ENCODE measurements at places on chromosomes 6 and 20.

- DNase-seq, result no peak
These were observed 48.0 kb downstream of the MAPK14 start for GRCh38 chr6:36075656-36076055.

- DNase-seq, result no peak
These were observed 2.8 kb upstream of the AGPAT4 start for GRCh38 chr6:161276605-161277155.

GRCh38 chr6:41720262-41720620 lies 15.2 kb downstream of the TFEB start:
- no peak for DNase-seq

DNA sequence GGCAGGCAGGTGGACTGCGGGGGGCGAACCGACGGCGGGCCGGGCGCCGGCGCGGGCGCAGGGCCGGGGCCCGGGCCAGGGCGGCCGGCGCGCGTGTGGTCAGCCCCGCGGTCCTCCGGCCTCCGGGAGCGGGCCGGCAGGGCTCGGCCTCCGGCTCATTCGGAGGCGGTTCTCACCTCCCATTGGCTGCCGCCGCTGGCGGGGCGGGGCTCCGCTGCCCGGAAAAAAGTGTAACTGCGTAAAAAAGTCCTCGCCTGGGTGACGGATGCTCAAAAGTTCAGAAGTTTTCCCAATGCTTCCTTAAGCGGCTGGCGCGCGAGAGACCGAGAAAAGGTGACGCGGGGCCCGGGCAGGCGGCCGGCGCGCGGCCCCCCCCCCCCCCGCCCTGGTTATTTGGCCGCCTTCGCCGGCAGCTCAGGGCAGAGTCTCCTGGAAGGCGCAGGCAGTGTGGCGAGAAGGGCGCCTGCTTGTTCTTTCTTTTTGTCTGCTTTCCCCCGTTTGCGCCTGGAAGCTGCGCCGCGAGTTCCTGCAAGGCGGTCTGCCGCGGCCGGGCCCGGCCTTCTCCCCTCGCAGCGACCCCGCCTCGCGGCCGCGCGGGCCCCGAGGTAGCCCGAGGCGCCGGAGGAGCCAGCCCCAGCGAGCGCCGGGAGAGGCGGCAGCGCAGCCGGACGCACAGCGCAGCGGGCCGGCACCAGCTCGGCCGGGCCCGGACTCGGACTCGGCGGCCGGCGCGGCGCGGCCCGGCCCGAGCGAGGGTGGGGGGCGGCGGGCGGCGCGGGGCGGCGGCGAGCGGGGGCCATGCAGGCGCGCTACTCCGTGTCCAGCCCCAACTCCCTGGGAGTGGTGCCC lies at the start of gene FOXC1:
Gene FOXC1 (plus strand): TSS at position 268 of the 849 bp plus-strand sequence. CDS start 531 bp downstream, at position 799.
- peak; percentile 67 for DNase-seq

DNA sequence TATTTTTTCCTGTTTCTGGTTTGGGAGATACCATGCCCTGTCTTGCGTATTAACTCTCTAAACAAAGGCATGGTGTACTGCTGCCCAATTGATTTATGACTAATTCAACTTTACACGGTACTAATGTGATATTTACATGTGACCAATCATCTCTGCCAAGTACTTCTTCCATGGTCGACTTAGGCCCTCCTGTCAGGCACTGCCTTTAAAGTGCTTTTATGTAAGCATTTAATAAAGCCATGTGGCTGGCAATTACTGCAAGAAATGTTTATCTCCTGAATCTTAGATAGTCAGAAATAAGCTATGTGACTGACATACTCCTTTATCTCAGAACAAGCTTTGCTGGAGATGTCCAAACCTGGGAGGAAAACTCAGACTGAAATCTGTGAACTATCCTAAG lies 323.4 kb downstream of the BTBD3 start:
- DNase-seq, result no peak

- DNase-seq, result no peak
These were observed 523.2 kb upstream of the JARID2 start for GRCh38 chr6:14722704-14723103.

DNA sequence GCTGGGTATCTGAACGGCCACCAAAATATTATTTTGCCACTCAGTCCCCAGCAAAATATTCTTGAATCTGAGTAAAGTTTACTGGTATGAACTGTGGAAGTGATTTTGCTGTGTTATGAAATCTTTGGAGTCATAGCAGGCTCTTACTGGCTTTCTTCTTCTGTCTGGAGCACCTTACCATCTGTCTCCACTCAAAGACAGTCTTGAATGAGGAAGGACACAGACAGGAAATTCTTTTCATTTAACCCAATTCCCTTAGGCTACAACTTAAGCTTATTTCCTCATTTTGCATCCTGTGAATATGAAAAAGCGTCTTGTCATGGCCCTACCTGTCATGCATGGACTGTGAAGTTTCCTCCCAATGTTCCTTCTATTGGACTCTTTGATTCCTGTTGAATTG lies 24.7 kb downstream of the FNDC1 start:
- no peak for DNase-seq

GRCh38 chr6:14889611-14890593 lies 356.0 kb upstream of the JARID2 start:
- no peak for DNase-seq

GRCh38 chr20:59269411-59270025 lies 30.9 kb upstream of the EDN3 start:
- no peak for DNase-seq

GRCh38 chr20:3687655-3688054 lies 5.8 kb upstream of the ADAM33 start:
- peak; percentile 18 for DNase-seq

DNA sequence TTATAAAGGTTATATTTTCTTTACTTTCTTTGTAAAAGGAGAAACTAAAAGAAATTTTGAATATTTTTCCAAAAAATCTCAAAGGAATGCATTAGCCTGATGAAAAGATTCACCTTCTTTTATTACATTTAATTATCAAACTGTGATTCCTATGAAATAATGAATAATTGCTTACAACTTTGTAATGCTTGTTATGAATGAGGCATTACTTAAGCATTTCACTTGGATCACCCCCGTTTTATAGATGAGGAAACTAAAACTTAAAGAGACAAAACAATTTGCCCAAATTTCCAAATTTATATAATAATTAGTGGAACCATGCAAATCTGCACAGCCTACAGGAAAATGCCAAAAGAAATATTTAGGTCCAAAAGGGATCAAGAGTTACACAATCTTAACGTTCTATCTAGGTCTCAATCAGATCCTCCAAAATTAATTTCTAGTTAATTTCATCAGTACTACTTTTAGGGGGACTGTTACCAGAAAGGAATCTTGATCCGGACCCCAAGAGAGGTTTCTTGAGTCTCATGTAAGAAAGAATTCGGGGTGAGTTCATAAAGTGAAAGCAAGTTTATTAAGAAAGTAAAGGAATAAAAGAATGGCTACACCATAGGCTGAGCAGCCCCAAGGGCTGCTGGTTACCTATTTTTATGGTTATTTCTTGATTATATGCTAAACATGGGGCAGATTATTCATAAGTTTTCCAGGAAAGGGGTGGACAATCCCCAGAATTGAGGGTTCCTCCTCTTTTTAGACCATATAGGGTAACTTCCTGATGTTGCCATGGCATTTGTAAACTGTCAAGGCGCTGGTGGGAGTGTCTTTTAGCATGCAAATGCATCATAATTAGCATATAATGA lies 288.0 kb downstream of the ADGB start:
- no peak for DNase-seq

DNA sequence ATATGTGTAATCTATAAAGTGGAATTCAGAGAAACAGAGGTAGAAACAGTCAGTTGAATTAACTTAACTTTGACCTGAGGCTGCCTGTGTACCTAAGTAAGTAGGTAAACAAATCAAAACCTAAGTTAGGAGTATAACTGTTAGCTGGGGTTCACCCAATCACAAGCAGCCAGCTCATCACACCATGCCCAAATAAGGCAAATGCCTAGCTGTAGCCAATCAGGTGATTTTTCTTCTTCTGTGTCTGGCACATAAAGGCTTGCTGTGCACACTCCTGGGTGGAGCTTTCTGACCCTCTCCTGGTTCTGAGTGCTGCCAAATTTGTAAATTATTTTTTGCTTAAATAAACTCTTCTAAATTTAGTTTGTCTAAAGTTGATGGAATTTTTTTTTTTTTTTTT lies 54.7 kb upstream of the TRIM39 start:
- DNase-seq, result no peak

DNA sequence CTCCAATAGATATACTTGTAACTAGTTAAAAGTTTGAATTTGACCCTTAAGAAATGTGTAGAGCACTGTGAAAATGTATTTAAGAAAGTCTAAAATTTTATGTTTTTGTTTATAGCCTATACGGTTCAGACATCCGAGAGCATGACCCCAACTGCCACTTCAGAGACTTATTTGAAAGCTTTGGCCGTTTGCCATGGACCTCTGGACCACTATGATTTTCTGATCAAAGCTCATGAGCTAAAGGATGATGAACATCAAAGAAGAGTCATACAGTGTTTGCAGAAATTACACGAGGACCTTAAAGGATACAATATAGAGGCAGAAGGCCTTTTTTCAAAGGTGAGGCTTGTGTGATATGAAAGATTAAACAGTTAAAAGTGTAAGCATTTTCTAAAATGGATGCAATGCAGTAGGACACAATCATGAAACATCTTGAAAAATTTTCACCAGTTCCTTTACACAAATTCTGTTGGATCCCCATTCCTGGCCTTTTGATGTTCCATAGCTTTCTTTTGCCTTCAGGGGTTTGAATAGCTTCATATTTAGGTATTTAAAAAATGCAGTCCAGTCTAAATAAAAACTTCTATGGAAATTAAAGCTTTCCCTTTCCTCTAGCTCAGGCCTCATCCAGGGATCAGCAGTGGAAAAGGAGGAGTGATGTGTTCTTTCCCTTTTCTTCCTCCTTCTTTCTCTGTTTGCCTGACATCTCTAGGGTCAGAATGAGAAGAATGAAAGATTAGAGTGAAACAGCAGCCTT lies 29.0 kb downstream of the AFG1L start:
- DNase-seq, result no peak

DNA sequence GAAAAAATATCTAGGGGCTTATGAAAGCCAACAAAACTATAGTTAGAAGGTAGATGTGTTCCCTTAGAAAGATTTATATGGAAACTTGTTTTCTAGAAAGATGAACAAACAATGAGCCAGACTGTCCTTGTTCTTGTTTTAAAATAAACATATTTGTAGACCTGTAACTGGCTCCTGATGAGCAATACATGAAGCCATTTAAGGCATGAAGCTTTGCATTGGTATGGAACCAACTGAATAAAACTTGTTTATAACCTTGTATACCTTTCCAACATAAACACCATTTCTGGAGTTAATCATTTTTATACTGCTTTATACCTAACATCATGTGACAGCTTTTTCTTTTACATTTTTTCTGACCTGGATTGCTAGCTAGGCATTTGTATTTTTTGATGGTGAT lies 247.8 kb downstream of the PRL start:
- no peak for DNase-seq

GRCh38 chr6:511488-512137 lies 120.1 kb downstream of the IRF4 start:
- DNase-seq, result no peak

- DNase-seq, result no peak
These were observed 31.9 kb upstream of the EIF2S2 start for GRCh38 chr20:34143951-34144350.

DNA sequence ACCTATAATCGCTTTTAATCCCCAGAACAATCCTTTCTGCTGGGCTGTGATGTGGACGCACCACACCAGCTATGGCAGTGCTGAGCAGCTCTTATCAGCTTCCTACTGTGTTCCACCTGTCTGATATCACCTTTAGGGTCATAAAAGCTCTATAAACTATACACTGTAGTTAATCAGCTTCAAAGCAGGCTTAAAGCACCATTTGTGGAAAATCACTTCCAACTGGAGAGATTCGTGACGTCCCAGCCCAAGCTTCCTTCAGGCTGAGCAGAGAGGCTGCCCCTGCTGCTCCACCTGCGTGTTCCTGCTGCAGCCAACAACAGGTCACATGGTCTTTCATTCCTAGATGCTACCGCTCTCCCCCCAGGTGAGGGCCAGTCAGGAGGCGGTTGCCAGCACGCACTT lies 156.5 kb downstream of the SMOC2 start:
- no peak for DNase-seq

GRCh38 chr6:21749754-21750153 lies 156.2 kb downstream of the SOX4 start:
- DNase-seq, result no peak

- DNase-seq, result no peak
These were observed 14.9 kb downstream of the AARS2 start for GRCh38 chr6:44298055-44298803.

DNA sequence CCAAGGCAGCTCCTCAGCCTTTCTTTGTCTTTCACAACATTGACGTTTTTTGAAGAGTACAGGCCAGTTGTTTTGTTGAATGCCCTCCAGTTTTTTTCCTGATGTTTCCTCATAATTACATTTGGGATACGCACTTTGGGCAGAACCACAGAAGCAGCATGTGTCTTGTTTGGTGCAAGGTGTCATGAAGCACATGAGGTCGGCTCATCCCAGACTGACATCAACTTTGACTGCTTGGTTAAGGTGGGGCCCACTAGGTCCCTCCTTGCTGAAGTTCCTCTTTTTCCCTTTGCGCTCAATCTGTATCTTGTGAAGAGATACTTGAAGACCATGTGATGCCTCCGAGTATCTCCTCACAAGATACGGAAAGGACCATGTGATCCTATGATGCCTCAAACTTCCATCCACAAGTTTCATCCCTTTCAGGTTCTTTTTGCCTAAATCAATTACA lies 10.5 kb downstream of the SNAI1 start:
- no peak for DNase-seq

GRCh38 chr20:49874696-49875095 lies 40.6 kb downstream of the SPATA2 start:
- DNase-seq, result no peak

GRCh38 chr6:10890151-10890550 lies 3.3 kb downstream of the SYCP2L start:
- DNase-seq, result no peak

DNA sequence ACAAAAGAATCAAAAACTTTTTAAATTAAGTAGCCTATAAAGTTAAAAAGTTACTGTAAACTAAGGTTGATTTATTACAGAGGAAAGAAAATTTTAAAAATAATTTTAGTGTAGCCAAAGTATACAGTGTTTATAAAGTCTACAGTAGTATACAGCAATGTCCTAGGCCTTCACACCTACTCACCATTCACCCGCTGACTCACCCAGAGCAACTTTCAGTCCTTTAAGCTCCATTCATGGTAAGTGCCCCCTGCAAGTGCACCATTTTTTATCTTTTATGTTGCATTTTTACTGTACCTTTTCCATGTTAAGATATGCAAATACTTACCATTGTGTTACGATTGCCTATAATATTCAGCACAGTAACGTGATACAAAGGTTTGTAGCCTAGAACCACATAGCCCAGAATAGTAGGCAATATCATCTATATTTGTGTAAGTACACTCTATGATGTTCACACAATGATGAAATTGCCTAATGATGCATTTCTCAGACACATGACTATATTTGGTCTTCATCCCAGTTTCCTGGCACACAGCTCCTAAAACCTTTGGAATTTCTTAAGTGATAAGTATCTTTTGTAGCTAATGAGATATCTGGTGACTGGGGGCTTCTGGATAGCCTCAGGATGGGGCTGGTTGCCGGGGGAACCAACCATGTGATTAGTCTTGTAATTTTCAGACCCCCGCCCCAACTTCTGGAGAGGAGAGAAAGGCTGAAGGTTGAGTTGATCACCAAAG lies 111.0 kb downstream of the MRPL14 start:
- no peak for DNase-seq

- no peak for DNase-seq
These were observed 52.9 kb downstream of the FAM83B start for GRCh38 chr6:54899442-54899841.

- DNase-seq, result no peak
These were observed 317.0 kb downstream of the CDC5L start for GRCh38 chr6:44704240-44705150.
